ENCODE measurements at places on chromosomes 5 and 9.

DNA sequence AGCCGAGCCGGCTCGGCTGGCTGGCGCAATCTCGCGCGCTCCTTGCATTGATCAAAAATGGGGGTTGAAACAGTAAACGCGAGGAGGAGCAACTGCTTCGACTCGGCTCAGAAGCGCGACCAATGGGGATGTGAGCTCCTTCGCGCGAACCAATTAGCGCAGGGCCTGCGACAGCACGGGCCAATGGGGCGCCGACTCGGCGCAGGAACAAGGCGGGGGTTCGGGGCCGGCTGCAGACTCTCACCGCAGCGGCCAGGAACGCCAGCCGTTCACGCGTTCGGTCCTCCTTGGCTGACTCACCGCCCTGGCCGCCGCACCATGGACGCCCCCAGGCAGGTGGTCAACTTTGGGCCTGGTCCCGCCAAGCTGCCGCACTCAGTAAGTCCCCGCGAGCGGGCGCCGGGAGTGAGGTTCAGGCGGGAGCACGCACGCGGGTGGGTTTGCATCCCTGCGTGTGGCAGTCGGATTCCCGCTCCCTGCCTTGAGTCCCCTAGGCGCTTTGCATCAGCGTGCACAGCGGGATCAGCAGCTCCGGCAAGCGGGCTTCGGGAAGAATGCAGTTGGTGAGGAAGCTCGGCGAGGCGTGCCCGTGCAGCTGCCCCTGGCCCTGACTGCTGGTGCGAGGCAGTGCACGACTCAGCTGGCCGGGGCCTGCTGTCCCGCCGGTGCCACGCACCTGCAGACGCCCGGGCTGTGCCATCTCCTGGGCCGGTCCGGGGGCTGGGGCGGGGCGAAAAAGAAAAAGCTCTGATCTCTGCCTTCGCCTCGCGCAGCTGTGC lies at the start of gene PSAT1:
PSAT1 (plus strand) TSS at position 233 of the 779 bp plus-strand sequence; CDS start at position 319, 86 bp downstream.
- peak; percentile 98 for DNase-seq

GRCh38 chr9:12922224-12922866 lies 147.5 kb downstream of the LURAP1L start:
- DNase-seq = peak; percentile 7

DNA sequence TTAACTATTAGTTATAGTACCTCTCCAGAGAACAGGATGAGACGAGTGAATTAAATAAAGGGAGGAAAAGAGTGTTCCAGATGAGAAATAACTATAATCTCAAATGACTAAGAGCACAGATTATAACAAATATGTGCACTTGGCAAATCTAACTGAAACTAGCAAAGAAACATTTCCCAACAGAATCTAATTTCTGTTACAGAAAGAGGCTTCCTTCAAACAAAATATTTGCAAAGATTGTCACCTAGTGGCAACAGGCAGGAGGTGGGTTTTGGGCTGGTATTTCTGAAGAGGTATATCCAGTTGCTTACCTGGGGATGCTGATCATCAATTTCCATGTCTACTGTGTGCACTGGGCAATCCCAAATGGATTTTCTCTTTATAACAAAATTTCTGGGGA lies 5.6 kb upstream of the SPDL1 start:
- peak; percentile 30 for DNase-seq

DNA sequence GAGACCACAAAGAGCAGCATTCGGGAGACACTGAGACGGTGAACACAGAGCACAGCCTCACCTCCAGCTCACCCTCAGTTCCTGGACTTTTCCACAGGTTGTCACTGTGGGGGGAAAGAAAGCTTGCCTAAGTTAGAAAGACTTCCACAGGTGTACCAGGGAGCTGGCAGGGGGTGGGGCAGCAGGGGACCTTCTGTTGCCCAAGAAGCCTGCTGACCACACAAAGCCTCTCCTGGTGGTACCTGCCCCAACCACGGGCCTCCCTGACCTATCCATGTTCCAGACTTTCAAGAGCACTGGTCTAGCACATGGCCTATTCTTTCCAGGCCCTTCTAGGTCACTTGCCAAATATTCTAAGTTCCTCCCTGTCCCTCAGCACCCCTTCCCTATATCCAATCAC lies 550.8 kb downstream of the BNC2 start:
- DNase-seq = no peak

GRCh38 chr5:18312016-18312415 lies 677.8 kb downstream of the TAF11L14 start:
- DNase-seq = no peak

DNA sequence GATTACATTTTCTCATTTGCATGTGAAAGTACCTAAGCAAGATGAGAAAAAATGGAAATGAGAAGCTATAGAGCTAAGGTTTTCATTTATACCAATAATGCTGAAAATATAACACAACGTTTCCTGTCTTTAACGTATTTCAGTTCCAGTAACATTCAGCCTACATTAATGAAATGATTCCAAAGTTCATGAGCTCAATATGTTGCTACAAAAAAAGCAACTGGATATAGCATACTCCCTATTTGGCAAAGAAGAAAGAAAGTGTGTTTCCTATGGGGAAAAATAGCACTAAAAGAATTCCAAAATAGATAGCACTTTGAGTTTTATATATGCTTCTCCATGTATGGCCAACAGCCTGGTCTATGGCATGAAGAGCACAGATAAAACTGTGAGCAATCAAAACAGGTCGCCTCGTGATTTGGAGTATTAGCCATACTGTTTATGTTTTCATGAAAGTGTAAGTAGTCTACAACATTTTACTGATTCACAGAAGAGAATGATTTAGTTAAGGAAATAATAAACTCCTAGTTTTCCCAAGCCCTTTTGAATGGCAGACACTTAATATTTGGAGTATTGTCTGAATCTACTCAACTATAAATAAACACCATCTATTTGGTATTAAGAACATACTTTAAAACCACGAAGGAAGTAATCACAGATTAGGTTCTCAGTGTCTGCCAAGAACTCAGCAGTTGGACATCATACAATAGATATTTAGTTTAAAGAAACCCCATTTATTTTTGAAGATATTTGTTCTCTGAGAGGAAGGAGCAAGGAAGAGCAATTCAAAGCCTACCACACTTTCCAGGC lies 258.7 kb upstream of the RASA1 start:
- DNase-seq = peak; percentile 27

DNA sequence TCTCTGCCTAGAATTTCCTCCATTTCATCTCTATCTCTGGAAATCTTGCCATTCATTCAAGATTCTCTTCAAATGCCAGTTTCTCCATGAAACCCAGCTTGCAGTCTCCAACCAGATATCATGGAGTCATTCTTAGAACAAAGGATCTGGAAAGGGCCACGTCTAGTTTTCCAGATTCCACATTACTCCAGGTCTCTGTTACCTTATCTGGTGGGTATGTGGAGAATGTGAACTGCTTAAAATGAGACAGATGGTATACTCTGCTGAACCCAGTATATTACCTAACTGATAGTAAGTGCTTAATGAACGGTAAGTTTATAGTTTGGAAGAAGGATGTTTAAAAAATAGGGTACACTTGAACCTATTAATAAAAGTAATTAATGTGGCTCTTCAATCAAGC lies 52.3 kb upstream of the ZSWIM6 start:
- no peak for DNase-seq

DNA sequence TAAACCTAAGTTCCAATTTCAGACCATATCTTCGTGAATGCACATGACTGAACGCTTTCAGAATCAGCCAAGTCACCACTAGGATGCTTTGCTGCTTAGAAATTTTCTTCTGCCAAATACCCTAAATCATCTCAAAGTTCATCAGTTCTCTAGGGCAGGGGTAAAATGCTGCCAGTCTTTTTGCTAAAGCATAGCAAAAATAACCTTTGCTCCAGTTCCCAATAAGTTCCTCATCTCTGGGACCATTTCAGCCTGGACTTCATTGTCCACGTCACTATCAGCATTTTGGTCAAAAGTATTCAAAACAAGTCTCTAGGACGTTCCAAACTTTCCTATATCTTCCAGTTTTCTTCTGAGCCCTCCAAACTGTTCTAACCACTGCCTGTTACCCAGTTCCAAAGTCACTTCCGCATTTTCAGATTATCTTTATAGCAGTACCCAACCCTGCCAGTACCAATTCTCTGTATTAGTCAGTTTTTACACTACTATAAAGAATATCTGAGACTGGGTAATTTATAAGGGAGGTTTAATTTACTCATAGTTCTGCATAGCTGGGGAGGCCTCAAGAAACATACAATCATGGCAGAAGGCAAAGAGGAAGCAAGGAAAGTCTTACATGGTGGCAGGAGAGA lies 74.8 kb downstream of the NR3C1 start:
- DNase-seq = no peak

DNA sequence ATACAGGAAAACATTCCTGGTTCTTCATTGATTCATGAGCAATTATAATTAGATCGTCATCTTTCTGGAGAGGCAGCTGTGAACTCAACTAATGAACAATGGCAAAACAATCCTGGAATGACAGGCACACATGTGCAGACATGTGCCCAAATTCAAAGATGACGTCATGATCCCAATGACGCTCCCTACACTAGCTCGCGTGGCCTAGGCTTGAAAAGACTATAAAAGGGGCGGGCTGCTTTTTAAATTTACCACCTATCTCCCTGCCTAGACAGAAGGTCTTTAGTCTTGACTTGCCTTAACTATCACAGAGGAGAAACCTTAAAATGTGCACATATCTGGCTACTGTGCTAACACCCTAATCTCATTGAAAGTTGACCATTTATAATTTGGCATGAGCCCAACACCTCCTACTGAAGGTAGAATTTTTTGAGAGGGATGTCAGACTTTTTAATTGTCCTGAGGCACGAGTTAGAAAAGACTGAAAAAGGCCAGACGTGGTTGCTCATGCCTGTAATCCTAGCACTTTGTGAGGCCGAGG lies 88.2 kb downstream of the PRRT1B start:
- no peak for DNase-seq

DNA sequence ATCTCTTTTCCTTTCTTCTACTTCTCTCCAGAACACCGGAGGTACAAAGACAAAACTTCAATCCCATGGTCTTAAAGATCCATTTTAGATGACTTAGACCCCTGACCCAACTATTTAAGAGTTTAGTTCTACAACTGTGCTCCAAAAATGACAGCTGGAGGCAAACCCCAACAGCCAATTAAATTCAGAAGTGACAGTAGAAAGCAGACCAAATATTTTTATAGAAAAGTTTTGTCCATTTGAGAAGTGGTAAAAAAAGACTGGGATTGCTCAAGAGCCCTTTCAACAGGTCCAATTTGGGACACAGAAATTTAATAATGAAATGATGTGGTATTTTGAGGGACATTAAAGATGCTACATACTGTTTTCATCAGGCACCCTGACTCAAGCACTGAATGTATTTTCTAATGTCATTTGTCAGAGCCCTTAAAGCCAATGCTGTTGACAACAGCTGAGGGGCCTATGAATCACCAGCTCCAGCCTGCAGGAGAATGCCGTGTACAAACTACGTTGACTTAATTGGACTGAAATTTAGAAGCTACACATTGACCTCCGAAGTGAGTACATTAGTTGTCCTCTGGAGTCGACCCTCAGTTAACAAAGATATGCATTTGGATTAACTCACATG lies 147.5 kb upstream of the PIK3R1 start:
- DNase-seq = peak; percentile 81

DNA sequence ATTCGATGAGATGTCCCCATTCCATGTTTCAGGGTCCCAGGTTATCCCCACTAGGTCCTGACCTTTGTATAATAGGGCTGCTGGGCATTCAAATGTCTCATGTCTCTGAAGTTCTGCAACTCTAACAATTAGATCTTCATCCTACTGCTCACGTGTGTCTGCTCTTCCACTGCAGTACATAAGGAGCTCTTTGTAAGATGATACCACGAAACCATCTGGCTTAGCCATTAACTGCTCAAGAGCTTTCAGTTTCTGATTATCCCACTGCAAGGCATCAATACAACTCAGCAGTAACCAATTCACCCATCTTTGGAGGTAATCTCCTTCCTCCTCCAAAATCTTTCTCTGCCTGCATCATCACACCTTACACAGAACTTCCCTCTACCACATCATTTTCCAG lies 49.9 kb upstream of the PPP2CA start:
- no peak for DNase-seq

- DNase-seq = peak; percentile 6
Measured at GRCh38 chr9:36443581-36443980, 43.5 kb upstream of the RNF38 start.

DNA sequence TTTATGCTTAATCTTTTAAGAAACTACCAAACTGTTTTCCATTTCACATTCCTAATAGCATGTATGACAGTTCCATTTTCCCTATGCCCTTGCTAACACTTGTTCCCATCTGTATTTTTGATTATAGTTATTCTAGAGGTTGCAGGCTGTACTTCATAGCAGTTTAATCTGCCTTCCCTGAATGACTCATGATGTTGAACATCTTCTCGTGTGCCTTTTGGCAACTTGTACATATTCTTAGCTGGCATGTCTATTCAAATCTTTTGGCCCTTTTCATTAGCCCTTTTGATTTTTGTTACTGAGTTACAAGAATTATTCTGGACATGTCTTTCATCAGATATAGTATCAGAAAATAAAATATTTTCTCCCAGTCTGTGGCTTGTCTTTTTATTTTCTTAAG lies 320.3 kb downstream of the DIRAS2 start:
- DNase-seq = no peak

DNA sequence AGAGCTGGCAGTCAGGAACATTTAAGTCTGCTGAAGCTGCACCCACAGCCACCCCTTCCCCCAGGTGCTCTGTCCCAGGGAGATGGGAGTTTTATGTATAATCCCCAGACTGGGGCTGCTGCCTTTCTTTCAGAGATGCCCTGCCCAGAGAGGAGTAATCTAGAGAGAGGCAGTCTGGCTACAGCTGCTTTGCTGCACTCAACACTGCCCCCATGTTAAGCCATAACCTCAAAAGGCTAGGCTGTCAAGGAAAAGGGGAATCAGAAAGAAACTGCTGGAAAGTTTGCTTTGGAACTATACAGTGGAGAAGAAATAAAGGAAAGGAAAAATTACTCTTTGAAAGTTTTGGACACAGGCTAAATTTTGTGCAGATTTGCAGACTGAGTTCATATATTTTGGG lies 127.2 kb downstream of the MACIR start:
- DNase-seq = no peak

GRCh38 chr5:68950125-68950524 lies 143.7 kb upstream of the SLC30A5 start:
- DNase-seq = no peak

DNA sequence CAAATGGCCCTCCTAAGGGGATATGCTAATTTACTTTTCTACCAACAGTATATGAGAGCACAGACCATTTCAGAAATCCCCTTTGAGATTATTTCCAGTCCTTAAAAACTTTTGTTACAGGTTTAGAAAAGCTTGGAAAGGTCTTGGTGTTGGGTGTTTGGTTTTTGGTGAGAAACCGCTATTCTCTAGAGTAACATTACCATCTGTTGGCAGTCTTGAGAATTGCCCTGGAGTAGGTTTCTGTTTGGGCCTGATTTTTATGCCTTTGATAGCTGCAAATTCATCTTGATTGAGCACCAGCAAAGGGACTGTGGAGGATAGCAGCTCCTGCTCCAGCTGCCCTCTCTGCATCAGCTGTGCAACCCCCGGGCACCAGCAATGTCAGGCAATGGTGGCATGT lies 8.0 kb downstream of the NUDT2 start:
- DNase-seq = no peak

DNA sequence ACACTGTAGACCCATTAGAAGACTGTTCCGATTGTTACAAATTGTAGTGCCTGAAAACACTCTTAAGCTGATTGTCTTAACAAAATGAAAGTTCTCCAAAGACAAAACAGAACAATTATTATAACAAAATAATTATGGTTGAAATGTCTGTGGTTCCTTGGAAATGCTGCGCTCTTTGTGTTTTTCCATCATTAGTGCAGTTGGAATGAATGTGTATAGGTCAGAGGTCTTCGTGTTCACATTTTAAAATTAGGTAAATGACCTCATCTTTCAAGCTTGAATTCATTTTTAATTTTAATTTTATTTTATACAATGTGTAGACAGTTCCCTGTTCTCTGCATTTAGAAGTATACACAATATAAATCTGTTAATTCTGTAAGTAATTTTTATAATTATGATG lies 56.7 kb upstream of the NXNL2 start:
- DNase-seq = peak; percentile 70

All from EH (cell line).